ENCODE measurements at places on chromosomes 4 and X. TPM values are rescaled to one million over a fixed set of nuclear protein-coding genes. Genes with fewer than 3 reads are reported as not detected.

Gene GUCY1A1
- not detected for total RNA-seq

Gene SPIN3
- total RNA-seq: 4.8 TPM

Gene CACNA1F
- under 0.01 TPM for total RNA-seq

Gene TMEM154
- total RNA-seq: 1.4 TPM

Gene AFF1
- total RNA-seq: 20.3 TPM

Gene SPACA5
- total RNA-seq: not detected

Gene SPANXC
- not detected for total RNA-seq

Gene PDK3
- 15.8 TPM for total RNA-seq

Gene GPR119
- not detected for total RNA-seq
